Fibroblast of villous mesenchyme (primary cell): ENCODE measurements at places on chromosomes 16 and 17. TPM values are rescaled to one million over a fixed set of nuclear protein-coding genes. Genes with fewer than 3 reads are reported as not detected.

Gene RTN4RL1
- 0.43 TPM in 1 of 2 replicates, not detected in the other for total RNA-seq

Gene ZNF469
- 6.0 and 9.7 TPM in 2 replicates for total RNA-seq

DNA sequence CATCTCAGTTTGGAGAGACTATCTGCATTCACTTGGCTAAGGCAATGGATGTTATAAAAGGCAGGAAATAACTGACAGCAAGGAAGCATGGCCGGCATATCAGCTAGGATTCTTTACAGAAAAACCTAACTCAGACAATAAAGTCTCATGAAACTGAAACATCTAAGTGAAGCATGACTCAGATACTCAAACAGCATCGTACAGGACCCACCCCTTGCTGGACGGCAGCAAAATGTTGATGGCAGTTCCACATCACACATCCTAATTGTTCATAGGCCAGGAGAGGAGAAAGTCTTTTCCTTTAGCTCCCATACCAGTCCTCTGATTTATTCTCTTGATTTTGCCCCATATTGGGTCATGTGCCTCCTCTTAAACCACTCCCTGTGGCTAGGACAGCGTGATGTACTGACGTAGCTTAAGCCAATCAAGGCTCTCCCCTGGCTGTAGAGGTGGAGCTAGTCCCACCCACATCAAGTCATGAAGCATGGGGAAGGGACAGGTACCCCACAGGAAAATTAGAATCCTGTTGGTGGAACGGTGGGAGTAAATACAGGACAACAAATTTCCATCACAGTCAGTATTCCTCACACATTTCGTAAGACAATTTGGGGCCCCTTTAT lies 178.9 kb downstream of the IRX3 start:
- DNase-seq, result no peak

DNA sequence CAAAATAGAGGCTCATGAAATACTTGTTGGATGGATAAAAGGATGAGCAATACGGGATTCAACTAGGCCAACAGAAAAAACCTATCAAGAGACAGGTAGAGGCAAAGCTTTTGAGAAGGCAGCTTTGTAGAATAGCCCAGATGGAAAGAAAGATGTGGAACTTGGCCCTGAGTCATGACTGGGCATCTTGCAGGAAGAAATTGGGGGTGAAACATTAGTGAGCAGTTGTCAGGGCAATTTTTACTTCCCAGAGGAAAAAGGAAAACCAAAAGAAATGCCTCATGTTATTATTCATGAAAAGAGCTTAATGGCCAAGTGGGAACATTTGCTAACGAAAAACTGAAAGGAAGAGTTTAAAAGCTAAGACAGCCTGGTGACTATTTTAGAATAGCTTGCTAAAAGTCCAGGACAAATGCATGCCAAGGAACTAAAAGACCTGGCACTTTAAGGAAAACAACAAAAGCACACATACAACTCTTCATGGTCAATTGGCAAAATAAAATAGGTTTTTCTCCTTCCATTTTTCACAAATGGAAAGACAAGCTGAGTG lies 180.1 kb downstream of the HS3ST3A1 start:
- no peak for DNase-seq

DNA sequence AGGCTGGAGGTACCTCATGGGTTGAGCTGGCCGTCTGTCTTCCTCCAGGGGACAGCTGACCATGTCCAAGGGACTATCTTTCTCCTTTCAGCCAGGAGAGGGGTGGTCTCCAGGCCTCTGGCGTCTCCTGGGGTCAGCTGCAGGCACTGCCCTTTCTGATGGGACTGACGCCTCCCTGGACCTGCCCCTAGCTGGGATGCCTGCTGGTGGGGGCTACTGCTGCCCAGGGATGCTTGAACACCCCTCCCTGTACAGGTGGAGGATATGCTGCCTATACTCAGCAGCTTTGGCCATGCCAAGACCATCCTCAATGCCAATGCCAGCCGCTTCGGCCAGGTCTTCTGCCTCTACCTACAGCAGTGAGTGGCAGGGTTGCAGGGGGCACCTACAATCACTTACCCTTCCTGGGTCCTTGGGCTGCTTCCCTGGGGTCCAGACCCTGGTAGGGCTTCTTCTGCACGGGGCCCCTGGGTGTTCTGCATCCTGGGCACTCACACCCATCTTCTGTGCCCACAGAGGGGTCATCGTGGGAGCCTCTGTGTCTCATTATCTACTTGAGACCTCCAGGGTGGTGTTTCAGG lies 4.2 kb downstream of the MYO15B start:
- DNase-seq, result no peak
